Omental fat pad (tissue), 4 donors: ENCODE measurements at places on chromosomes 5 and 9.

DNA sequence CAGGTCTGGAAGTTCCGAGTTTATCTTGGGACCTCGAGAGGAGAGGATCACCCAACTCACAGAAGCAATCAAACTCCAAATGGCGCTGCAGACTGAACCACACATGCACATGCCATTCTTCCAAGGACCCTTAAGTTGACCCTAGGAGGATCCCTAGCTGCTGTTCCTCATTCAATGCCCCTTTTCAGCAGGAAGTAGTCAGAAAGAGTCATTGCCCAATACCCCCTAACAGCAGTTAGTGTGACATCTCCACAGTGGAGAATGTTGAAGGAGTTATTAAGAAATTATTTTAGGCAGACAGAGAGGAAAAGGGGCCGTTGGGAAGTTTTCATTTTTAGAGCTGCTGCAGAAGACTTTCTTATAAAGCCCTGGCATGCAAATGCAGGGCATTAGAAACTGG lies 229.9 kb upstream of the DAB2 start:
- no peak for DNase-seq

GRCh38 chr5:137462816-137463520 lies 36.2 kb downstream of the SPOCK1 start:
- DNase-seq, result no peak

GRCh38 chr5:43037636-43038495 lies 2.3 kb downstream of the ANXA2R start:
- no peak for DNase-seq

DNA sequence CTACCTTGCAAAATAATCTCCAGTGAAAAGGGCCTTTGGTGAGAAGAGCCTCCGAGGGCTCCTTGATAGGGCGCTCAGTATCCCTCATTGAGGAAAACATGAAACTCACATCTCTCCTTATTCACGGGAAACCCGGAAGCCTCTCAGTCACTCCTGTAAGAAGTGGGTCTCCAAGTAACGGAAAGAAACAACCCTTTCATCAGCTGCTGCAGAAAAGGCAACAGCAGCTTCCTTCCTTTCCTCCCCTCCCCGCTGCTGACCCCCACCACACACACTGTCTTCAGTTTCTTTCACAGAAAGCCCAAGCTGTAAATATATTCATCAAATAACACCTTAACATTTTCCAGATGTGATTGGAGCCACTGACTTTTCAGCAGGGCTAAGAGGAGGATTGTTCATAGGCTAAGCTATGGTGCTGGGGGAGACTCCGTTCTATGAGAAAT lies 81.4 kb downstream of the C9orf152 start:
- DNase-seq, result no peak

DNA sequence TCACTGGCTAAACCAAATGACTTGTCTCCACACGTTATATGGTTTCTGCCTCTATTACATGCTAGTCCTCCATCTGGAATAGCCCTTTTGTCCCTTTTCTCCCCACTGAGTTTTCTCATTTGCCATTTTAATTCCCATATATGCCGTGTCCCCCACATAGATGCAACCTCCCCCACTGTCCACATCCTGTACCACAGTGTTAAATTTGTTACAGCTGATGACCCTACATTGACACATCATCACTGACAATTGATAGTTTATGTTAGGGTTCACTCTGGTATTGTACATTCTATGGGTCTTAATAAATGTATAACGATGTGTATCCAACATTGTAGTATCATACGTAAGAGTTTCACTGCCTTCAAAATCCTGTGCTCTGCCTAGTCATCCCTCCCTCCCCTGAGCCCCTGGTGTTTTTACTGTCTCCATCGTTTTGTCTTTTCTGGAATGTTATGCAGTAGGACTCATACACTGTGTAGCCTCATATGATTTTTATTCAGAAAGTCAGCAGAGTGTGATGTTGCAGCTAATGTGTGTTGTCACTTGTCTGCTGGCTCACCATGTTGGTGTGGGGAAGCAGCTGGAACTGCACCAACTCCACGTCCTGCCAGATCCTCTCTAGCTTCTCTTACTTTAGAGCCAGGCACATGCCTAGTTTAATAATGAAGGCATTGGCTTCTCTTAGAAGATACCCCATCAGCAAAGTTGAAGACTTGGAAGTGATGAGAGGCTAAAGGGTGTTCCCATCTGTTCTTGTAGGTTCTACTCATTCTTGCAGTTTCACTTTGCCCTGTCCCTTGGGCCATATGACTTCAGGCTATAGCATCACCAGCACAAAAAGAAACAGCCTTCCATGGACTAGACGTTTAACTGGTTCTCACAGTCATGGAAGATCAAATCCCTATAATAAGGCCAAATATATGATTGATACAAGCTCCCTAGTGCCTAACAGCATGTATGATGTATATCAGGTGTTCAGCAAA lies 30.2 kb downstream of the LRRC70 start:
- DNase-seq, result no peak
